HEK293T (cell line): ENCODE measurements at places on chromosomes 16 and 17.

- no peak for DNase-seq
Observed at GRCh38 chr17:29283496-29283895, 10.5 kb downstream of the NUFIP2 start.

GRCh38 chr16:77759821-77760220 is 28.5 kb upstream of the VAT1L start:
- DNase-seq: no peak

DNA sequence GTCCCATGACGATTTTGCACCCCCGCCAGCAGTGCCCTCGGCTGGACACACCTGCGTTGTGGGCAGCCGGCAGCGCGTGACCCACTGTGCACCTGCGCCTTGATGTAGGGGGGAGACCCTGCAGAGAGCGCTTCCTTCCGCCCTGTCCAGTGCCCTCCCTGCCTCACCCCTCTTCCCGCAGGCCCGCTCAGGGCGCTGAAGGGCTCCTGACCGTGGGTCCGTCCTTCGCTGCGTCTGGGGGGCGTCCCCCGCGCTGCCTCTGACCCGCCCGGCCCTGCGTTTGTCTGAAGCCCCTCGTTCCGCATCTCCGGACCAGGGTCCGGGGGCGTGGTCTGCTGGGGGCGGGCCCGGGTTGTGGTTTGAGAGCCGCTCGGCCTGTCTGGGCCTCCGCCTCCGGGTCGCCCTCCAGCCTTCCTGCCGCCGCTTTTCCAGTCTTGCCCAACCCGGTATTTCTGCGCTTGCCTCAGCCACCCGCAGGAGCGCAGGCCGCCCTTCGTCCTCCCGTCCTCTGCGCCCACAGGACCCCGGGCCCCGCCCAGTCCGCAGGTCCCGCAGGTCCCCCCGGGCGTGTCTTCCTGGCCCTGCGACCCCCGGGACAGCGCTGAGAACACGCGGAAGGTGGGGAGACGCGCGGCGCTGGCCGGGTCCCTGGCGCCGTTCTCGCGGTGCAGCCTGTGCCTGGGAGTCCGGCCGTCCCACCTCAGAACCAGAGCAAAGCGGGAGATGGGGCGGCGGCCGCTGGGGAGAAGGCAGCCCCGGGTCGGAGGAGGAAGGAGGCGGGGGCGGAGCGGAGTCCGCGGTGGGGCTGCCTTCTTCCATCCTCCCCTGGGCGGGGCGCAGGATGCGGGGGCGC is 4.0 kb upstream of the IL17C start:
- DNase-seq: no peak

DNA sequence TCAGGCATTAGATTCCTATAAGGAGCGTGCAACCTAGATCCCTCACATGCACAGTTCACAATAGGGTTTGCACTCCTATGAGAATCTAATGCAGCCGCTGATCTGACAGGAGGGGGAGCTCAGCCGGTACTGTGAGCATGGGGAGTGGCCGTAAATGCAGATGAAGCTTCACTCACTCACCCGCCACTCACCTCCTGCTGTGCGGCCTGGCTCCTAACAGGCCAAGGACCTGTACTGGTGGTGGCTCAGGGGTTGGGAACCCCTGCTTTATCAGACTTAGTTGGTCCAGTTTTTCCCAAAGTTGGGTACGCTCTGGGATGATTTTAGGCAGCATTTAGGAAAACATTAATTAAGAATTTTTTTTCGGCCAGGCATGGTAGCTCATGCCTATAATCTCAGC is 103.8 kb downstream of the MARF1 start:
- peak; percentile 28 for DNase-seq

DNA sequence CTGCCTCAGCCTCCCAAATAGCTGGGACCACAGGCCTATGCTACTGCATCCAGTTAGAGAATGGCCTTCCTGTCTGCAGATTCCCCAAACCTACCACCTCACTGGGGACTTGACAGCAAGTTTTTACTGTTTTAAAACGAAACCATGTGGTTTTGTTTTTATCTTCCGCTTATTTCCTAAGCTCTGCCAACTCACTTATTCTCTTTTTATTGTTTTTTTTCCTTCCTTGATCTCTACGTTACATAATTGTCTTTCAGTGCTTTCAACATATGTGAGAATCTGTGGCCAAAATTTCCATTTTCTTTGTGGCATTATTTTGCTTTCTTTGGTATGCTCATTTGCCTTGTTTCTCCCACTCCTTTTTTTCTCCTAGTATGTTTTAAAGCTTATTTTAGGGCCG is 14.6 kb upstream of the SLC38A7 start:
- no peak for DNase-seq
